ENCODE measurements at places on chromosomes 12 and 14. TPM values are rescaled to one million over a fixed set of nuclear protein-coding genes. Genes with fewer than 3 reads are reported as not detected.

Gene GNPTAB
- total RNA-seq, result 52.7 TPM

DNA sequence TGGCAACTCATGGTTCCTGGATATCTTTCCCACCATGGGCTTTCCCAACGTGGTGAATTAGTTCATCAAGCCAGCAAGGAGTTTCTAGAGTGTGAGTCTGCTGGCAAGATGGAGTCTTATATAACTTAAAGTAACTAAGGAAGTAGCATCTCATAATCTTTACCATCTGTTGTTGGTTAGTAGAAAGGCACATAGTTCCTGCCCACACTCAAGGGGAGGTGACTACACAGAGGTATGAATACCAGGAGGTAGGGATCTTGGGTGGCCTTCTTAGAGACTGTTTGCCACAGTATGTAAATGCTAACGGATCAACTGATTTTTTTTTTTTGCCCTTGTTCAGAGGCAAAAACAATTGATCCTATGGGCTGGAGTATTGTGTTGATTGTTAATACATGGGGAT, 446.9 kb downstream of the ATP23 start:
- DNase-seq, result no peak

- DNase-seq, result no peak
Measured at GRCh38 chr12:54222609-54223008, 33.8 kb upstream of the SMUG1 start.

DNA sequence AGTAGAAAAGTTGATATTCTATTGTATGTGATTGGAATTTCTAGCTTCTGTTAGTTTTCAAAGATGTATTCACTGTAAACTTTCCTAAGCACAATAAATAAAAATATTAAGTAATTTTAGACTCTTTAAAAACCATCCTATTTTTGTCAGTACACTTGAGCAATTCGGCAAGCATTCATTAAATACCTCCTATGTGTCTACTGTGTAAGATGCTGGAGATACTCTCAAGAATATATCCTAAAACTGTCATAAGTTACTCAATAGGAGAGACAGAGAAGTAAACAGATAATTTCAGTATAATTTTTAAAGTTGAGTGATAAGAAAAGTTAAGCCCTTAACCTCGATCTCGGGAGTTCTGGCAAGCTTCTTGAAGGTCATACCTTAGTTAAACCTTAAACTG, 46.1 kb downstream of the FANCM start:
- no peak for DNase-seq

DNA sequence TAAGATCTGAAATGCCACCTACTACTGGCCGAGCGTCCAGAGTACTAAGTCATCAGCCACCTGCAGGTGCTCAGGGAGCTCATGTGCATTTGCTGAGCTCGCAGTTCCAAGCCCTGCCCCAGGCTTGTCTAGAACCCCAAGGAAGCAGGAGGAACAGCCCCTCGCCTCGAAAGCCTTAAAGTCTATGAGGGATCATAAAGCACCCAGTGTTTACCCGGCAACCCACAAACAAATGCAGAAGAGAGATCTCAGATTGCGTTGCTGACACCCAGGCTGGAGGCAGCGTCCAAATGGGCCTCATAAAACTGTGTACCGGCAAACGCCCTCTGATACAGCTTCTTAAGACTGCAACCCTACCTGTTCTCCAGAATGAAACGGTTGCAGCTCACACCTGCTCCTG, 6.8 kb downstream of the KDM2B start:
- DNase-seq, result no peak

- no peak for DNase-seq
Measured at GRCh38 chr12:6833189-6833890, 5.1 kb downstream of the P3H3 start.

DNA sequence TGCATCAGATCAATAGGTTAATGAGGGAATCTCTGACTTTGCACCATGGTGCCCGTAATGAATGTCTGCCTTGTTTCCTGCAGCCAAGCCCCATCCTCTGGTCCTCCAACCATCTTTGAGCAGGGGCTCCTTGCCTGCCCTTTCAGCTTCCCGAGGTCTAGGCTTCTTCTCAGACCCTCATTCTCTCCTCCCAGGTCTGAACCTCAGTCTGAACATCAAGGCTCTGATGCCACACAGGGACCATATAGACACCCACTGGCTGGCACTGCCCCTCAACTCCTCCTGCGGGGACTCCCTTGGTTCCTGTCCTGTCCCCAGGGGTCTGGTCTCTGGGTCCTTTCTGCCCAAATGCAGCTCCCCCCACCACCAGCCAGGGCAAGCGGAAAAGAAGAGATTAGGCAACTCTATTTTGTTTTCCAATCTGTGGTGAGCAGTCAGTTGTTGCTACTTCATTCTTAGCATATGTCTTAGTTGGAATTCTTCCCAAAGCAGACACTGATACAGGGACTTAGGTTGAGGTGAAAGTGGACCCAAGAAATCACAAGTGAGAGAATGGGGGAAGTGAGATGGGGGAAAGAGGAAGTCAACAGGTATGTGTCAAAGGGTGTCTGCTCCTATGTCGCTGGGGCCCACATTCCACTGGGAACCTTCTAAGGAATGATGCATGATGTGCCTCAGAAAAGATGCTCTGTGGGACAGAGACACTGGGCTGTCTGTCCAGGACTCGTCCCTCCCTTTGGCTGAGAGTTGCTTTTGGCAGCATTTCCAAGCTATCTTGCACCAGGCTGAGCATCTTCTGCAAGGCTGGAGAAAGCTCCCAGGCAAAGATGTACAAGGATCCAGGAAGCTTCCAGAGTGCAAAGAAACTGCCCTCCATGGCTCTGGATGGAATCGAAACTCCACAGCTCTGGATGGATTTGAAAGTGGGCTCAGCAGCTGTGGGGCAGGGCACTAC, 1096.5 kb upstream of the TMEM132C start:
- no peak for DNase-seq

DNA sequence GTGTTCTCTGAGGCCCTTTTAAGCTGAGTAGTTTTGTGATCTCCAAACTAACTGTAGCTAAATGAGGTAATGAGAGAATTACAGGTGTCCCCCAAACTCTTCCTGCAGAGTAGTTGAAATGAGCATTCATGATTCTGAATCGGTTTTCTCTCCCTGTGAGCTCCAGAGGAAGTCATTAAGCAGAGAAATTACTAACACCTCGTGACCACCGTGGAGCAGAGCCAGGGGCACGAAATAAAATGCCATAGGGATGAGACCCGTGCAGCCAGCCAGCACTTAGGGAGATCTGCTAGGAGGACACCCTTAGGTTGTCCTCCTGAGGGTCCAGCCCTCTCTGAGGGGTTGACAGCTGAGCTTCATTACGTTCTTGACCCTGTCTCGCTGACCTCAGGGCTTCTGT, 79.5 kb downstream of the SLC25A47 start:
- DNase-seq, result no peak

- DNase-seq, result no peak
Measured at GRCh38 chr12:6792522-6793201, 3.3 kb downstream of the CD4 start.

DNA sequence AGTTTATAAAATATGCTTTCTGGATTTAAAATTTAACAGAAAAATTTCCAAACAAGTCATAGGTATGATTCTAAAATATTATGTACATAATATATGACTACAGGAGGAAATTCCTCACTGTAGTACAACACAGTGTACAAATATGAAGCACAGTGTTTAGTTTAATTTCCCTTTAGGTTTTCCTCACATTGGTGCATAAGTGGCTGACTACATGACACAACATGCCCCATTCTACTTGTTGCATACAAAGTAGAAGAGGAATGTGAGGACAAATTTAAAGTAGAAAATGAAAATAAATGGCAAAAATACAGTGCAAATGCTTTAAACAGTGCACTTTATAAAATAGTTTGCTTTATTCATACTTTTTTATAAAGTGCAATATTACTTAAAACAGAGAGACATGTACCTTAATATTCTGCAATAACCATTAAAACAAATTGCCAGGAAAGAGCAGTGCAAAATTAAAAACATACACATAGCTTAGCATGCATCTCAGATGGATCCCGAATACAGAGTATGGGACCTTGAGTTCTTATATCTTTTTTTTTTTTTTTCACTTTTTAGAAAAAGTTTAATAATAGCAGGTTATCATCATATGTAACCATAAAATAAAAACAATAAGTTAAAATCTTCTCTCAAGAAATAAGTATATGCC, 54.8 kb upstream of the TTC7B start:
- DNase-seq, result no peak

GRCh38 chr14:96597680-96598079, 95.5 kb downstream of the PAPOLA start:
- no peak for DNase-seq

DNA sequence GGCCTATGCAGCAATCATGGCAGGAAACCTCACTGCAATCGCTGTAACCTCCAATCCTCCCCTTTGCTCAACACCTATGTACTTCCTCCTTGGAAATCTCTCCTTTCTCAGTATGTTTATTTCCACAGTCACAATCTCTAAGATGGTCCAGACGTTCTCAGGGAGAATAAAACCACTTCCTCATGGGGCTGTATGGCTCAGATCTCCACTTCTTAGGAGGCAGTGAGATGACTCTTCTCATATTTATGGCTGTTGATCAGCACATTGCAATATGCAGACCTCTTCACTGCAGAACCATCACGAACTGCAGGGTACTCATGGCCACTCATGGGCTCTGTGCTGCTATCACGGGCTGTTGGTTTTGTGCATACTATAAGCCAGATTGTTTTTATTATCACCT, 17.1 kb upstream of the OR4K17 start:
- no peak for DNase-seq

DNA sequence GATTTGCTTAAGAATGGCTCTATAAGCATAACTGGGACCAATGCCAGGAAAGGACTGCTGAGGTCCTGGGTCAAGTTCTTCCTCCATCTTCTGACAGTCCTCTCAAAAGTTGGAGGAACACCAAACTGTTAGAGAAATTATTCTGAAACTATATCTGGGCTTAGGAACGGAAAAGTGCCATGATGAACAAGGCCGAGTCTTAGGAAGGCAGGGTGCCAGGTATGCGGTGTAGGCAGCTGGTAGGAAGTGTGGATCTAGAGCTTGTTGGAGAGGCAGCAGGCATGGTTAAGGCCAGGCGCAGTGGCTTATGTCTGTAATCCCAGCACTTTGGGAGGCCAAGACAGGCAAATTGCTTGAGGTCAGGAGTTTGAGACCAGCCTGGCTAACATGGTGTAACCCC, 7.7 kb downstream of the GNPTAB start:
- no peak for DNase-seq

- no peak for DNase-seq
Measured at GRCh38 chr12:130746546-130746945, 30.4 kb upstream of the RIMBP2 start.

DNA sequence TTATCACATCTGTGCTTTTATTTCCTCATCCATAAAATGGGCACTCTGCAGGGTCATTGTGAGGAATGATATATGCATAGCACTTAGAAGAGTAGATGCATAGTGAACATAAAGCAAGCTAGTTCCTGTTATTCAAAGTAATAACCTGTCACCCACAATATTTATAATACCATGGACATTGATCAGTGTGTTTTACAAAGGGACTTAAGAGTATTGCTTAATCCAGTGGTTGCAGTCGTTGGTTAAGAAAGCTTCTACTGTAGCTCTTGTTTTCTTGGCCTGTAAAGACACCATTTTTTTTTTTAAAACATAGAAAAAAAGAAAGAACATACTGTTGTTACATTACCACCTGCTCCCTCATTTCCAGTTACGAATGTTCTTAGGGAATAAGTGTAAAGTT, 13.1 kb downstream of the METAP2 start:
- DNase-seq, result no peak

GRCh38 chr12:82627799-82628198, 58.9 kb upstream of the TMTC2 start:
- DNase-seq, result no peak

DNA sequence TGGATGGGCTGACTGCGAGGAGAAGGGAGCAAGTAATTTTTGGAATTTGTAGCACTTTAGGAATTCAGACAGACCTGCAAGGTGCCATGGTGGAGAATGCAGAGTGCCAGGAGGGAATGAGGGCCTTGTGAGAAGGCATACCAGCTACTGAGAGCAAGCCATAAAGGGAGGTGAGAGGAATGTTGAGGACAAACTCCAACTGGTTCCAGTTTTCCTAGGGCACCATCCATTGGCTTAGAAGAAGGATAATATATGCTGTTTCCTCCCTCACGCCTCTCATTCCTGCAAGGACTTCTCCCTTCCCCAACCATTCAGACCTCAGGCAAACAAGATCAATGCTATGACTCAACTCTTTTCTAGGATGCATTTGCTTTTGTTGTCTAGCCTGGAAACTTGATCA, 11.2 kb upstream of the DAAM1 start:
- DNase-seq, result no peak

DNA sequence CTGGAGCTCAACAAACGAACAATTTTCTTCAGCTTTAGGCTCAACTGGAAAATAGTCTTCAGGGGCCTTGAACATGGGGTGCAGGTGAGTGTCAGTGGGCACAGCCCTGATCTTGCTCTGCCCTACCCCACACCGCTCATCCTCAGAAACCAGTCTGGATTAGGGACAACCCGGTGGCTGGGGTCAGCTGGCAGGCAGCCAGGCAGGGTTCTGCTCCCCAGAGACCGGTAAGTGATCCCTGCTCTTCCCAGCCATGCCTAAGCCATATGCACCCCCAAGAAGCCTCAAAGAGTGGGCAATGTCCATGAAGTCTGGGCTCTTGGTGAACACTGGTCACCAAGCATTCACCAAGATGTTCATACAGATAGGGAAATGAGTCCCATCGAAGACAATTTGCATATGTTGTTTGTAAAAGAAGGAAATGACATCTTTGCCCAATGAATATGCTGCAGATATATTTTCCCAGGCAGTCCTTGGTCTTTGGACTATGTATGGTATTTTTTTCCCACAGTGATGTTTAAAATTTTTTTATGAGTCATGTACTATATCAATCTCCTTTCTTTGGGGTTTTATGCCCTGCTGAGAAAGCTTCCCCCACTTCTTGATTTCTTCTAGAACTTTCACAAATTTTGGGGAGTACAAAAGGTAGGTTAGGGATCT, 63.9 kb upstream of the VASH1 start:
- DNase-seq, result no peak

Gene GPRC5D
- not detected for total RNA-seq

Gene CAPS2
- total RNA-seq, result 7.9 TPM

DNA sequence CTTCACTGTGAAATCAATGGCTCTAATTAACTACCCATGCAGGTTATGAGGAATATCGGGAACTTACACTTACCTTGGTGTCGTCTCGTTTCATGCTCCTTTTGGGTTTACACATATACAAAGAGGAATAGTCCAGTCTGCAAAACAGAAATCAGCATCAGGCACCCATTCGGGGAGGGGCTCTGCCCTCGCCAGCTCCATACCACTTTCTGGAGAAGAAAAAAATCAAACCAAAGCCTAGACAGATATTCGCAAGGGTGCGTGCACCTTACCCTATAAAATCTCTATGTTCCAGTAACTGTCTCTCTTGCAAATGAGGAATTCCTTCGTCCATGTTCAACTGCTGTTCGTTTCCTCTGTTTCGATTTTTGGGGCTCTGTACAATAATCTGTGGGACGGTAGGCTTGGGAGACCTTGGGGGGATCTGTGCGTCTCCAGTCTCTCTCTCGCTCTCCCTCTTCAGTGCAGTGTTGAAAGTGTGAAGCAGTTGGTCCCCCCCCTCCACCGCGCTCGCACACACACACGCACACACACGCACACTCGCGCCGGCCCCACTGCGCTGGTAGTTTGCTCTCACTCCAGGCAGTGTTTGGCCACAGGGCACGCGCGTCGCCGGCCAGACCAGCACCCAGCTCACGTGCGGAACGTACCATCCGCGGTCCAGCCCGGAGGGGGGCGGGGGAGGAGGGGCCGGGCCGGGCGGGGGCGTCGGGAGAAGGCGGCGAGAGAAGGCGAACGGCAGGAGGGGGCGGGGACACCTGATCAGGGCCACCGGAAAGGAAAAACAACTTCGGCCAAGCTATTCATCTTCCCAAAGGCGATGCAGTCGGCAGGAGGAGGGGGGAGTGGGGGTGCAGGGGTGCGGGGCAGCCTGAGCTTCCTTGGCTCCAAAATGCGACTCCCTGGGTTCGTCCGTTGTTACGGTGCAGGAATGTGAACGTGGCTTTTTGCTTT, at the start of gene BHLHE41:
TSS of gene BHLHE41 (minus strand) at position 592 of the 954 bp plus-strand sequence. CDS start at position 334, 258 bp downstream.
- DNase-seq, result peak; percentile 68
